ENCODE measurements at places on chromosomes 13 and 19.

- no peaks in the 10 kb centered on the region for H3K36me3 ChIP-seq
- DNase-seq = no peak
- H3K4me3 ChIP-seq = no peak overlapping the region
- no peak overlapping the region for H3K27ac ChIP-seq
Measured at GRCh38 chr13:102236830-102237229, 165.0 kb downstream of the FGF14 start.

GRCh38 chr13:77002590-77003190 is 10.8 kb downstream of the CLN5 start:
- H3K27ac ChIP-seq = no peak overlapping the region
- H3K4me1 ChIP-seq = no peaks in the 10 kb centered on the region
- no peak for DNase-seq

DNA sequence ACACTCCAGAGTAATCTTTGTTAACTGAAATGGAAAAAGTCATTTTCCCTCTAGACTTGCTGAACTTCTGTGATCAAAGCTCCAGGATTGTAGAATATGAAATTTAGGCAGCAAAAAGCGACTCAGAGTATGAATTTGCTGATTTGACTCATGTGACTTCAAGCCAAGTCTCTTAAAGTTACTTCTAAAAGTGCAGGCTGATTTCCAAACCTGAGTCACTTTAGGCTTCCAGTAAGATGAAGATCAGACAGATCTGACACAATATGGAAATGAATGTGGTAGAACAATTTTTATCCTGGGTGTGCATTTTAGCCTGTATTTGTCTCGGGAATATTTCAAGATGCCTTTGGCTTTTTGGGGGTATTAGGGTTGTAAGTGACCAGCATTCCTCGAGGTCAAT is 151.0 kb upstream of the TMTC4 start:
- H3K4me3 ChIP-seq = no peak overlapping the region
- DNase-seq = no peak
- H3K27me3 ChIP-seq = peaks cover 2% of the 10 kb centered on the region
- no peak overlapping the region for H3K27ac ChIP-seq

GRCh38 chr13:46992383-46992952 is 95.6 kb upstream of the HTR2A start:
- no peak overlapping the region for H3K4me3 ChIP-seq
- H3K36me3 ChIP-seq = no peaks in the 10 kb centered on the region
- no peaks in the 10 kb centered on the region for H3K27me3 ChIP-seq
- no peaks in the 10 kb centered on the region for H3K4me1 ChIP-seq

GRCh38 chr19:47723581-47723940 is 10.3 kb downstream of the EHD2 start:
- H3K36me3 ChIP-seq = no peaks in the 10 kb centered on the region
- H3K27me3 ChIP-seq = no peaks in the 10 kb centered on the region
- no peak overlapping the region for H3K27ac ChIP-seq
- no peak overlapping the region for H3K4me3 ChIP-seq
- H3K4me1 ChIP-seq = peaks cover 15% of the 10 kb centered on the region

- H3K4me3 ChIP-seq = no peak overlapping the region
- no peak for DNase-seq
Measured at GRCh38 chr13:67296511-67296910, 66.4 kb upstream of the PCDH9 start.

- H3K4me3 ChIP-seq = no peak overlapping the region
- H3K27ac ChIP-seq = no peak overlapping the region
- no peaks in the 10 kb centered on the region for H3K27me3 ChIP-seq
- H3K4me1 ChIP-seq = no peaks in the 10 kb centered on the region
Measured at GRCh38 chr19:16882146-16882545, 6.7 kb upstream of the F2RL3 start.

DNA sequence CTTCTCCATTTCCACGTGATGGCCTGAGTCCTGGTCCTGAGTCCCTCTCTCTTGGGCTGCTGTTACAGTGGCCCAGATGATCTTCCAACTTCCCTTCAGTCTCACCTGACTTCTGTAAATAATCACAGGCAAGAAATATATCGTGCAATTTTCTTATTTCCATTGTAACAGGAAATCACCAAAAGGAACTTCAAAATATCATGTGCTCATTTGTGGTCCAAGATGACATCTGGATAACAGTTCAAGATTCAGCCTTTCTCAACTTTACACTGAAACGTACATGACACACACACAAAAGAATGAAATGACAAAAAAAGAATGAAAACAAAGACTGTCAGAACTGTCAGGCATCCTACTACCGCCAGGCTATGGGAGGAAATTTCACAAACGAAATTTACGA is 22.0 kb upstream of the RAP2A start:
- no peak overlapping the region for H3K27ac ChIP-seq
- H3K4me1 ChIP-seq = no peaks in the 10 kb centered on the region
- H3K36me3 ChIP-seq = no peaks in the 10 kb centered on the region

- H3K4me3 ChIP-seq = no peak overlapping the region
- no peak overlapping the region for H3K27ac ChIP-seq
- H3K36me3 ChIP-seq = no peaks in the 10 kb centered on the region
- no peaks in the 10 kb centered on the region for H3K4me1 ChIP-seq
- H3K27me3 ChIP-seq = no peaks in the 10 kb centered on the region
Measured at GRCh38 chr13:71217827-71218226, 649.2 kb downstream of the DACH1 start.

- no peaks in the 10 kb centered on the region for H3K27me3 ChIP-seq
- H3K36me3 ChIP-seq = no peaks in the 10 kb centered on the region
- no peak overlapping the region for H3K4me3 ChIP-seq
- DNase-seq = no peak
- no peak overlapping the region for H3K27ac ChIP-seq
Measured at GRCh38 chr13:85586422-85586831, 212.8 kb downstream of the SLITRK6 start.

DNA sequence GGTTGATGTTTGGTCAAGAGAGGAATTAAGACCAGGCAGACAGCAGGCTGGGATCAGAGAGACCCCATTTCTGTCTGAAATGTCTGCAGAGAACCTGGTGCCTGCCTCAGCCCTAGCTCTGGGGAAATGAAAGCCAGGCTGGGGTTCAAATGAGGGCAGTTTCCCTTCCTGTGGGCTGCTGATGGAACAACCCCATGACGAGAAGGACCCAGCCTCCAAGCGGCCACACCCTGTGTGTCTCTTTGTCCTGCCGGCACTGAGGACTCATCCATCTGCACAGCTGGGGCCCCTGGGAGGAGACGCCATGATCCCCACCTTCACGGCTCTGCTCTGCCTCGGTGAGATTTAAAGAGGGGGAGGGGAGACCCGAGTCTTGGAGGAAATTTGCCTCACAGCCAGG is at the start of gene LILRB4:
LILRB4 (plus strand) TSS at position 256 of the 400 bp plus-strand sequence; CDS start at position 305, 49 bp downstream.
- H3K4me3 ChIP-seq = no peak within 1 kb of the TSS
- H3K27ac ChIP-seq = no peak within 1 kb of the TSS
- no peak for DNase-seq
- peaks cover 8% of the 10 kb centered on the region for H3K27me3 ChIP-seq

DNA sequence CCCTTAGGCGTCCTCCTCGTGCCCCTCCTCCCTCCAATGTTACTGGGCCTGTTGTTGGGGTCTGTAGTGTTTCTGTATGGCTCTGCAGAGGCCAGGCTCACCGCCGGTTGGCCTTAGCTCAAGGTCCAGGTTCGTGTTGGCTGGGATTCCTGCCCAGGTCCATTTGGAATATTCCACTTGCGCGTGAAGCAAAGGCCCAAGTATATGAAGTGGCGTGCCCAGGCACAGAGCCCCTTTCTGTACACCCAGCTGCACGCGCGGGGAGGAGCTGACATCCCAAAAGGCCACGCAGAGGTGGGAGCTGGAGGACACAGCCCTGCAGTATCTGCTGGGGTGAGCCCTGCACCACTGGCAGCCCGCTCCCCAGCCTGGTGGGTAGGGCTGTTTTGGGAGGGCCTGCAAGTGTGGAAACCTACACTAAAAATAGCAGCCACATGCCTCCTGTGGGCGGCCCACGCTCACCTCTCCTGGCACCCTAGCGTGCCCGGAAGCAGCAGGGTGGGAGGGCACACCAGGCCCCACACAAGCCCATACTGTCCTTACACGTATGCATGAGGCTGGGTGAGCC is 30.2 kb downstream of the CRTC1 start:
- H3K36me3 ChIP-seq = no peaks in the 10 kb centered on the region
- no peak overlapping the region for H3K27ac ChIP-seq
- H3K4me3 ChIP-seq = no peak overlapping the region
- DNase-seq = no peak

GRCh38 chr19:35013820-35014754 is 14.0 kb downstream of the GRAMD1A start:
- no peak for DNase-seq
- no peaks in the 10 kb centered on the region for H3K27me3 ChIP-seq
- no peaks in the 10 kb centered on the region for H3K36me3 ChIP-seq
- H3K4me1 ChIP-seq = no peaks in the 10 kb centered on the region
- H3K4me3 ChIP-seq = no peak overlapping the region

DNA sequence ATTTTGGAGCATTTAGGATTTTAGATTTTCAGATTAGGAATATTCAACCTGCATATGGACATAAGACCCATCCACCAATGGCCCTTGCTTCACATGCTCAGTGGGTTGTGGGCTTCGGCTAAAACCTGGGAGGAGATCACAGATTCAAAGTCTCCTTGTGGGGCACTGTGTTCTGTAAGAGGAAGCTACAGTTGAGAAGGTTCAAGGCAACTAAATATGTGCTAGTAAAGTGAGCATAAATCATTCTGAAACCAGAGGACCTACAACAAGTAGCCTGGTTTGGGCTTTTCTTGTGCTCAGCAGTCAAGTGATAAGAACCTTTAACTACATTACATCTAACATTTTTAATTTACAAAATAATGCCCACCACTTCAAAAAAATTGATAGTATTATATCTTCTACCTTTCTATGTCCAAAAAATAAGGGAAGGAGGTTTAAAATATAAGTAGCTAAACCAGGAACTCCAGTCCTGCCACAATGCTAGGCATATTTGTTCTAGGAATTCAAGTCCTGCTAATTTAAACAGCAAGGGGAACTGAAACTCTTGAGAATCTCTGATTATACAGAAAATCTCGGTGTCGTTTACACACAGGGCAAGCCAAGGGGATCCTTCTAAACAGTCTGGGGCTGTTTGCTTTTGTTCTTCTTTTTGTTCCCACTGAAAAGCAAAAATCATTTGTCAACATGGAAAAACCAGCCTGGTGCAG is 36.6 kb downstream of the FOXO1 start:
- H3K4me1 ChIP-seq = no peaks in the 10 kb centered on the region
- no peak overlapping the region for H3K4me3 ChIP-seq
- no peak overlapping the region for H3K27ac ChIP-seq
- H3K27me3 ChIP-seq = no peaks in the 10 kb centered on the region
- no peaks in the 10 kb centered on the region for H3K36me3 ChIP-seq

GRCh38 chr19:43532571-43532961 is 422 bp upstream of the ZNF575 start:
- H3K4me3 ChIP-seq = peak overlapping the region; percentile 89
- H3K36me3 ChIP-seq = no peaks in the 10 kb centered on the region
- H3K4me1 ChIP-seq = no peaks in the 10 kb centered on the region
- no peak for DNase-seq
- H3K27me3 ChIP-seq = no peaks in the 10 kb centered on the region

- no peaks in the 10 kb centered on the region for H3K27me3 ChIP-seq
- DNase-seq = no peak
- peak overlapping the region; percentile 52 for H3K4me3 ChIP-seq
- H3K36me3 ChIP-seq = no peaks in the 10 kb centered on the region
- peak overlapping the region; percentile 0 for H3K27ac ChIP-seq
Measured at GRCh38 chr19:19628501-19629134, 598 bp upstream of the LPAR2 start.

DNA sequence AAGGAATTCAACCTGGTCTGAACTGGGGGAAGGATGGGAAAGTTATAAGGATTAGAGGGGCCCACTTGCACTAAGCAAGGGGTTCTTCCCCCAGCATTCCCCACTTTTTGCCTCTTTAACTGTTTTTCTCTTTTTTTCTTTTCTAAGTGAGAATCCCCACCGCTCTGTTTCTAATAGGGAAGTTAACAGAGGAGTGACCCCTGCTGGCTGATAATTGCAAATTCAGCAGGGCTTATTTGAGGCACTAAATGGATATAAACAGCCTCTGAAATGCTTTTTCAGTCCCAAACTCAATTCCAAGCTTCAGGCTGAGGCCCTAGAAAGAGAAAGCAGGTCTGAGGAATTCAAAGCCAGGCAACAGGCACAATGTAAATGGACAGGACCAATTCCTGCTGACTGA is 38.2 kb upstream of the CEACAM21 start:
- DNase-seq = no peak
- no peaks in the 10 kb centered on the region for H3K36me3 ChIP-seq
- no peaks in the 10 kb centered on the region for H3K4me1 ChIP-seq
- no peak overlapping the region for H3K27ac ChIP-seq
- H3K27me3 ChIP-seq = peaks cover 8% of the 10 kb centered on the region
